Stimulated activated CD4-positive, alpha-beta T cell treated with anti-CD3 and anti-CD28 coated beads, Interleukin-15, amount 100 ng/mL, for 1 hour (primary cell): ENCODE measurements at places on chromosomes 5 and 9.

DNA sequence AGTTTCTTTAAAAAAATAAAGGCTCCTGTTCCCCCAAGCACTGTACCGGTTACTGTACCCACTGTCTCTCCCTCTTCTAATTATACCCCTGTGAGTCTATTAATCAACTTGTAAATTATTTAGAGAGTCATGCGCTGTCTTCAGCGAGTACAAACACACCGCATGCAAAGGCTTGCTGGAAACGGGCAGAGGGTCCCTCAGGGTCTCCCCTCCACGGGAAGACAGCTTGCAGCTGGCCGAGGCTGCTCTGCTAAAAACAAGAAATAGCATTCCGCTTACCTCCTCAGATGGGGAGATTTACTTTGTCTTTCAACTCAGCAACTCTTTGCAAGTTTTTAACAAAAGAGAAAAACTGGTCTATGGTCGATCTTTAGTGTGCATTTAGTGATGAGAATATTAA is 71.8 kb downstream of the AK8 start:
- DNase-seq, result no peak

GRCh38 chr5:74027732-74028338 is 401.8 kb downstream of the ARHGEF28 start:
- DNase-seq, result no peak

GRCh38 chr5:176161431-176161830 is 76.8 kb upstream of the SIMC1 start:
- DNase-seq, result no peak

DNA sequence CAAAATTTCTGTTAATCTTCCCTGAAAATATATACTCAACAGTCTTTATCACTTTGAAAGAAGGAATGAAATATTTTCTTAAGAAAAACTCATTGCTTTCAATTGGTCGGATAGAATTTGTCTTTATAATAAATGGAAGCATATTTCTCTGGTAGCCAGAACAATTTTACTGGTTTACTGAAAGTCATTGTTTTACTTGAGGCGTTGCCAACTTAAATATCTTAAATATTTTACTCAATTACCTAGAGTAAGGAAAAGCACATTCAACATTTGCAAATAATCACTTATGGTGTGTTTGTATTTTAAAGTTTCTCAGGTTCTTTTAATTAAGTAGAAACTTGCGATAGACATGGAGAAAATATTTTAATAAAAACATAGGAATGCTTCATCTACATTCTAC is 1181.7 kb downstream of the EFNA5 start:
- DNase-seq, result no peak

DNA sequence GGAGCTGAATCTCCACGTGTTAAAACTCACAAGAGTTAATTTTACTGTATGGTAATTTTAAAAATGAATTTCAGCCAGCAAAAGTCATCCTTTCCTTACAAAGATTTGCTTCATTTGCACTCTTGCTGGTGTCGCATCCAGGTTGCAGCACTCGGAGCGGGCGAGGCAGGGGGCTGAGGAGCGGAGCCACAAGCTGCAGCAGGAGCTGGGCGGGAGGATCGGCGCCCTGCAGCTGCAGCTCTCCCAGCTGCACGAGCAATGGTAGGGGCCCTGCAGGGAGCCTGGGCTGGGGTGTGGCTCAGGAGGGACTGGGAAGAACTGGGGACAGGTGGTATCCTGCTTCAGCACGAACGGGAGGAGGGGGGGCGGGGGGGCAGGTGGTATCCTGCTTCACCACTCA is 27.1 kb downstream of the HNRNPH1 start:
- DNase-seq, result no peak

GRCh38 chr5:67010684-67011409 is 185.8 kb downstream of the CD180 start:
- no peak for DNase-seq

DNA sequence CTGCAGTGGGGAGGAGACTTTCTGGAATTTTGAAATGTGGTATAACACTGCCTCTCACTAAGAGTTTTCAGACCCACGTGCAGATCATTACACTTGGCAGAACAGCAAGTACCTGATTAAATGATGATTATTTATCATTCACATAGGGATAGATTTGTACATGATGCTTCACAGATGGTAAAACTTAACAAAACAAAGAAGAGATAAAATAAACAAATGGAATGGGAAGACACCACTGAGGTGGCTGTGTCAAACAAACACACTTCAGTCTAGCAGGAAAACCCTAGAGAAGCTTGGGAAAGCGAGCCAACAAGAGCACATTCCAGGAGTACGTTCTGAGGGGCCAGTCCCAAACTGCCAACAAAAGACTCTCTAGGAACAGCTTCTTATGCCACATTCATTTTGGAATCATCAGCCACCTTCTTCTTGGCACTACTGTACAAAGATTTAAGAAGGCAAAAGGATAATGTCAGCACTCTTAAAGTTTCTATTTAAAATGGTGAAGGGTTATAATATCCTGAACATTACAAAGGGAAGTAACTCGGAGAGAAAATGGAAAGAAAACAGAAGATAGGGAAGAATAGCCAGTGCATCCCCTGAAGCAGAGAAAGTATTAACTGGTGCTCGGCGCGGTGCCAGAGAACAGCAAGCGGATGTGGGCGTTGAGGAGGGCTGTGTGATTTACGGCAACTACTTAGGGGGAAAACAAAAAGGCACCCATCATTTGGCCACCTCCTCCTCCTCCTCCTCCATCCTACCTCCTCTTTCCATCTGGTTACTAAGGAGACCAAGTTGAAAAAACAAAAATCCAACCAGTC is 1.6 kb downstream of the MED27 start:
- no peak for DNase-seq

DNA sequence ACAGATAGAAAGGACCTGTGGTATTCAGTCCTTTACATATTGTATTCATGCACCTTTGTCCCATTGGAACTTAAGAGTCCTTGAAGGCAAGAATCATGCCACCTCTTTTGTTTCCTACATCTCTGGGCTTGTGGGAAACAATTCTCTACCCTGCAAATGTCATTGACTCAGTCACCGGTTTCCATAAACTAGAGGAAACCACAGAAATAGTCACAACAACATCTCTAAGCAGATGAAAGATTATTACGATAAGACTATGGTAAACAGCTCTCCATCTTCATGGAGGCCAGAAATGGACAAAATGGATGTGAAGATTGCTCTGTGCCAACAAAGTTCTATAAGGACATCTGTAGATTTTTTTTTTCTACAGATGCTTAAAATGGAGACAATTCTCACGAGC is 165.5 kb downstream of the PIK3R1 start:
- DNase-seq, result no peak

GRCh38 chr5:110768138-110768860 is 29.5 kb downstream of the SLC25A46 start:
- DNase-seq, result no peak

GRCh38 chr5:181086026-181086883 is 44.7 kb downstream of the OR2V1 start:
- DNase-seq, result no peak

DNA sequence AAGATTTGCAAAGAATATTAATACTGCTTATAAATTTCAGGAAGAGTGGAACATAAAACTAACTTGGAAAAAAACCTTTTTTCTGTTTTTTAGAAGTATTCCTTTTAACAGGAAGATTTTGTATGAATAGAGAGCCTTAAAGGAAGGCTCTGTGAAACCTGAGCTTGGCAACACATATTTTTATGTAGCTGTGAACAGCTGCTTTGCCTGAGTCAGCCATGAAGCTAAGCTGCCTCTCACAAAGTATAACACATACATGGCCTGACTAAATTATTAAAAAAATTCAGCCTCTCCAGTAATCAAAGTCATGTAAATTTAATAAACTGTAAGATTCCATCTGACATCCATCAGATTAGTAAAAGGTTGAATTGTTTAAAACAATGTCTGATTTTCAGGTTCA is 547.5 kb downstream of the ELAVL2 start:
- no peak for DNase-seq

DNA sequence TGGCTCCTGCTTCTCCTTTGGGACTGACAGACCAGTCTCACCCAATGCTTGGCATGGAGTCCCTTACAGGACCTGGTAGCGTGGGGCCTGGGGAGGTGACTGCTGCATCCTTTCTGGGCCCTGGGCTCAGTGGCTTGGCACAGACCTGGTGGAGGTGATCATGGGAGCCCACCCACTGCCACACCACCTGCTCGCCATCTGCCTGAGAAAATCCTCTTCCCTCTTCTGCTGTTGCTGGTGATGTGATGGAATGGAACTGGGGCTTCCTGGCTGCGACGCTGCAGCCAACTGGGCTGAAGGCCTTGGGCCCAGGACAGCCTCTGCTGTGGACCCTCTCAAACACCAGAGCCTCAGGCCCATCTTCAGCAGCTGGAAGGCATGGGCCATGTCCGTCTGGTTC is 122.5 kb upstream of the PANK3 start:
- no peak for DNase-seq

GRCh38 chr5:4142842-4143241 is 547.2 kb downstream of the IRX1 start:
- no peak for DNase-seq

GRCh38 chr9:134340475-134341160 is 14.4 kb downstream of the RXRA start:
- no peak for DNase-seq

- DNase-seq, result no peak
Measured at GRCh38 chr9:129702589-129703520, 37.4 kb downstream of the PRRX2 start.

DNA sequence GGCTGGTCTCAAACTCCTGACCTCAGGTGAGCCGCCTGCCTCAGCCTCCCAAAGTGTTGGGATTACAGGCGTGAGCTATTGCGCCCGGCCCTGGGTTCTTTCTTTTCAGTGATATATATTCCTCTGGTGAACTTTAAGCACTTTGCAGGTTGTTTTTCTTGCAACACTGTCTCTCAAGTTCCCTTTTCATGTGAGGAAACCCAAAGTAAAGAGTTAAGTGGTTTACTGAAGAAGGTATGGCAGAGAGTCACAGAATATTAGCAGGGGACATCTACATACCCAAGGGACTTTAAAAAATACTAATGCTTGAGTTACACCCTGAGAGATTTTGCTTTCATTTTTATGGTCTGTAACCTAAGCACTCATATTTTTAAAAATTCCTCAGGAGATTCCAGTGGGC is 6.7 kb upstream of the GAPT start:
- DNase-seq, result no peak

DNA sequence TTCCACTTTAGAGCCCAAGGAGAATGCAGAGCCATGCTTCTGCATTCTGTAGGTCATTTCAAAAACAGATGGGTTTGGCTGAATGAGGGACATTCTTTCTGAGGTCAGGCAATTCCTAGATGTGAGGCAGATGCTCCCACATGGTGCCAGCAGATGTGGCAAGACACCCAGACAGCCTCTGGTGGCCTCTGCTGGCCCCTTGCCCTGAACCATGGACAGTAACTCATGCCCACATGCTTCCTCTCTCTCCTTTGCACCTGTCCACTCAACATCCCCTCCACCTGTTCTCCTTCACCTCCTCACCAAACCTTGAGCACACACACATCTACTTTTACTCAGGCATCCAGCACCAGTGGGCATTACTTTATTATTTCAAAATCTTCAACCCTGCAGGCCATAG is 252.3 kb downstream of the DNAH5 start:
- DNase-seq, result no peak

DNA sequence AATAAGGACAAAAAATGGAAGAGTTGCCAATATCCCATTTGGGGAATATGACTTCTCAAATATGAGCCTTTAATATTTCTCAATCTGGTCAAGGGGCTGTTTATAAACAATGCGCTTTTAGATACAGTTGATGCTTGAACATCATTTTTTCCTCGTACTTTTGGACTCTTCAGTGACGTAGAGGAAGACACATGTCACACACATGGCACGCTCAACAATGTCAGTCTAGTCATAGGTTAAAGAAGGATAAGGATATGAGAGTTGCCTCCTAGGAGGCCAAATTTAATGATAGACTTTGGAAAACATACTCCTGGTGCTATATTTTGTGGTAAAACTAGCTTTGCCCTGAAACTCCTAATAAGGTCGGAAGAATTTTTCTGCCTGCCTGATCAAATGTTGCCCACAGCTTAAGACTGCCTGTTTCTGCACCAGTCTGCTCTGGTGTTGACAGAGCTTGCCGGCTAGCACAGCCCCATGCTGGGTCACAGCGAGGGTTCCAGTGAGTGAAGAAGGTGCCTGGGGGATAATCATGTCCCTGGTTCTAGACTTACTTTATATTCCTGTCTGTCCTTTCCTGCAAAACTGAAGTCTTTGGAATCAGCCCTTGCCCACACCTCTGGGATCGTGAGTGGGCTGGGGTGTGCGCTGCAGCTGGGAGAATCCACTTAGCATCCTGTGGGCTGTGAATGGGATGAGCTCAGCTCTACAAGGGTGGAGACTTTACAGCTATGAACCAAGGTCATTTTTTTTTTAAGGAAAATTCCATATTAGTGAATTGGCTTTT is 230.8 kb upstream of the IRX4 start:
- no peak for DNase-seq

GRCh38 chr5:105172918-105173317 is 1610.3 kb upstream of the NUDT12 start:
- DNase-seq, result no peak

GRCh38 chr5:36056422-36056821 is 10.3 kb downstream of the UGT3A2 start:
- no peak for DNase-seq

DNA sequence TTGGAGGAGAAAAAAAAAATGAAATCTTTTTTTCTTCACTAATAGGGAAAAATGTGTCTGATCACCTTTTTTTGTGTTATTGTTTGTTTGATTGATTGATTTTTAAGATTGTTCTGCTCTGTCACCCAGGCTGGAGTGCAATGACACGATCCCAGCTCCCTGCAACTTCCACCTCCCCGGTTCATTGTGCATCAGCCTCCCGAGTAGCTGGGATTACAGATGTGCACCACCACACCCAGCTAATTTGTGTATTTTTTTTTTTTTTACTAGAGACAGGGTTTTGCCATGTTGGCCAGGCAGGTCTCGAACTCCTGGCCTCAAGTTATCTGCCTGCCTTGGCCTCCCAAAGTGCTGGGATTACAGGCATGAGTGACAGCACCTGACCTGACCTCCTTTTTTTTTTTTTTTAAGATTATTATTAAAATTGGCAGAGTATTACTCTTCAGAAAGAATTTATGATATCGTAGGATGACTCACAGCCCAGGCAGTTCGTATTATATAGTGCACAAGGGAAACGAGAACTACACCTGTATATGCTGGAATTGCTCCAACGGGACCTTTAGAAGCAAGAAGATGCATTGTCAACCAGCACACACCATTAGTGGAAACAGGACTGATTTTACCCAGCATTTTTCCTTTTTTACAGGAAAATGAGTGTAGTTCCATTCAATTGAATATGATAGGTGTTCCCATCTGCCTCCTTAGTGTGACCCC is 27.7 kb downstream of the FUBP3 start:
- no peak for DNase-seq

DNA sequence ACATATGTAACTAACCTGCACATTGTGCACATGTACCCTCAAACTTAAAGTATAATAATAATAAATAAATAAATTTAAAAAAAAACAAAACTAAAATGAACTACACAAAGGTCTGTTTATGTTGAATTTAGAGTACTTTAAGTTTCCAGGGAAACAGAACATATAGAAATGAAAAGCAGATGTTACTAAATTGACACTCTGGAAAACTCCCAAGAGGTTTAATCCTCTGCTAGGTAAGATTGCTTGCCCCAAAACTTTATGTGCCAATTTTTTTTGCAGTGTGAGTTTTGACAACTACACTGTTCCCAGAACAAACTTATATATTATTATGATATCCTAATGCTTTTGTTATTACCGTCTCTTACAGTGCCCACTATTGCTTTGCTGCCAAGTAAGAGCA is 134.3 kb upstream of the MRPS30 start:
- no peak for DNase-seq
